Fibroblast of villous mesenchyme (primary cell): ENCODE measurements at places on chromosomes 5 and 9.

GRCh38 chr5:181050016-181050415 is 9.9 kb downstream of the BTNL9 start:
- no peak for DNase-seq

DNA sequence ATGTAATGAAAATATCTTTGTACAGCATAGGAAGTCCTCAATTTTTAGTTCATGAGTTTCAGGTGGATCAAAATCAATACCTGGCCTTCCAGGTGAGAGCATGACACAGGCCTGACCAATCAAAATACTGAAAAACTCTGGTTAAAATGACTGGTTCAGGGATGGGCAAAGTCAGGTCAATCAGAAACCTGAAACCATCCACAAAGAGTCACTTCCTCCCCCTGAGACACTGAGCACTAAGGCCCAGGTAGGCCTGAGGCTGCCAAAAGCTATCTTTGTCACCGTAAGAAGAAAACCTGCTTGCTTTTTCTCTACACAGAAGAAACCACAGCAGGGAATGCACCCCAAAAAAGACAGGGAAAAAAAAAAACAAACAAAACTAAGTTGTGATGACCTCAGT is 444.8 kb downstream of the TLR4 start:
- DNase-seq = no peak

GRCh38 chr9:98491828-98492227 is 216.9 kb downstream of the GABBR2 start:
- peak; percentile 50 for DNase-seq

DNA sequence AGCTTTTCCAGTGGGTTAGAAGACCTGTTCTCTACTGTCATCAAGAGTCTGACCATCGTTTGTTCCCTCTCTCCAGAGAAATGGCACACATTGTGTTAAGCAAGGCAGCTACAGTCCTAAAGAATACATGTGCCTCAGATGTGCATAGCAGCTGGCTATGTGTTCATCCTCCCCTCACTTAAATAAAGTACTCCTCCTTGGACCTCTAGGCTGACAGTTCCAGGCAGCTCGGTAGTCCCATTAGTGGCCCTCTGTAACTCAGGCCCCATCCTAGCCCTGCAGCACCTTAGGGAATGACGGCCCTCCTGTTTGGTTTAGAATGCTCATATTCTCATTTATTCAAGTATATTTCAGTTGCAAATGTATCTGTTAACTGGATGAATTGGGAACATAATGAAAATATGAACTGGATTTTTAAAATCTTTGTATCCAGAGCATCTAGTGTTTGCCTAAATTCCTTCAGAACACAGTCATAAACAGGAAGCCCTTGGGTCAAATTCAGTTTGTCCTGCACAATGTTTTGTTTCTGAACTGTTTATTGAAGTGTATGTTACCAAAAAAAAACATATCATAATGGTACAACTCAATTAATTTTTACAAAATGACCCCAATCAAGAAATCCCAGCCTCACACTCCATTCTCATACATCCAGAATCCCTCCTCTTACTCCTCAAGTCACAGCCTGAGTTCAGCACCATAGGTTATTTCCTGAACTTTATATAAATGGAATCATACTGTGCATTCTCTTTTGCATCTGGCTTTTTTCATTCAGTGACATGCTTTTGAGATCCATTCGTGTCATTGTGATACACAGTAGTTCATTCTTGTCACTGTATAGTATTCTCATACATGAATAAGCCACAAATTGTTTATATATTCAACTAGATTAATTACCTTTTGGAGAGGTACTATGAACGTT is 1.6 kb upstream of the ASPN start:
- DNase-seq = peak; percentile 61

DNA sequence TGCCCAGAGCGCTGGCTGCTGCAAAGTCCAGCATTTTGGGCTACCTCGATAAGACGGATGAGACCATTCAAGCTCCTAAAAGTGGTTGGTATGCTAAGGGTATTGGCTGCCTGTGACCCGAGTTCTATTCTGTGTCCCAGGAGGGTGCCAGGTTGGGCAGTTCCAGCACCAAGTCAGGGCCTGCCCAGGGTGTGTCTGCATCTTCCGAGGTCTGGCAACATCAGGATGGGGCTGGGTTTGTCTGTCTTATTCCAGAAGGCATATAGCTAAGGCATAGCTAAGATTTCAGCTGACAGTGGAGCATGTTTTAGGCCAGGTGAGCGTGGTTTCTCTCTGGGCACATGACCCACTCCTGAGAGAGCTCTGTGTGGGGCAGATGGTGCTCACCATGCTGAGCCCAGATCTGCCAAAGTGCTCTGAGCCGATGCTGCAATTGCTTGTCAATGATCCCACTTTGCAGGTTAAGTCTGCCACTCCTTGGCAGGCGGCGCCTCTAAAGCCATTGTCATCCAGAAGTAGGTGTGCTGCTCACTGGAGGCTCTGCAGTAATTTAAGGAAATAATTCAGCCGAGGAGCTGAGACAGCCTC is 7.8 kb downstream of the SLC9A3 start:
- DNase-seq = no peak
